ENCODE measurements at places on chromosomes 16 and 17.

GRCh38 chr17:63985387-63986140 lies 12.6 kb upstream of the PRR29 start:
- no peak for DNase-seq

DNA sequence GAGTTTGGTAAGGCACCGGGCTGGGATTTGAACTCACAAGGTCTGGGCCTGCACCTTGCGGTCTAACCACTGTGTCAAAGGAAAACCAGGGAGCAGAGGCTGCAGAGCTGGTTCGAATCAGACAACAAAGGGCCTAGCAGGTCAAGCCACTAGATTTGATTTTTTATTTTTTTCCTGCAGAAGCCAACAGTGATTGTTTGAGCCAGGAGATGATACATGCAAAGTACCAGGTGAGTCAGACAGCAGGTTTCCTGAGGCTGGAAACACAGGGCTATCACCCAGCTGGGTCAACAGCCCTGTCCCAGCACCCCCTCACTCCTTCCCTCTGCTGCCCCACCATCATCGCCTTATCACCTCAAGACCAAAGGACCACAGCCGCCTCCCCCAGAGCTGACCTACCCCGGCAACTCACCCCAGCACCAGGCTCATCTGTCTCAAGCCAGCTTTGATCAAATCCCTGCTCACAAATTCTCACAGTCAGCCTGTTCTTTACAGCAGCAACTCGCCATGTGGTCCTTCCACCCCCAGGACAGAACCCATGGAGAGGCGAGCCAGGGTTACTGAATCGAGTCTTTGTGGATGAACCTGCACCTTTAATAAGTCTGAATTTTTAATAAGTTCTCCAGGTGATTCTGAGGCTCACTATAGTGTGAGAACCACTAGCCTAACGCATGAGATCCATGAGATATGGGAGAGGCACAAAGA lies 13.0 kb upstream of the KRT19 start:
- DNase-seq: no peak

GRCh38 chr16:13552062-13552959 lies 367.6 kb upstream of the ERCC4 start:
- DNase-seq: no peak

DNA sequence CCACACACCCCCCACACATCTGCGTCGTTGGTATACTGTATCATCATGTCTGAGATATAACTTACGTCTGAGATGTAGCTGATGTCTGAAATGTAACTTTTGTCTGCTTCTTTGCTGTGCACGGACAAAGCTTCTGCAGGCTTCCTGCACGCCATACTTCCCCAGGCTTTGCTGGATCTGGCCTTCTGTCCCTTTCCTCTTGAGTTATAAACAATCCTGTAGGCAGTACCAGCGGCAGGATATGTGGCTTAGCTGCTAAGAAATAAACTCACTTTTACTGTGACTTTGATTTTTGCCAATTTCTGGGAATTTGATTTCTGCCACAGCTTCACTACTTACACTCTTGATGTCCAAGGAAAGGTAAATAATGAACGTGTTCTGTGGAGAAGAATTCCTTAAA lies 184.4 kb downstream of the RPTOR start:
- no peak for DNase-seq

DNA sequence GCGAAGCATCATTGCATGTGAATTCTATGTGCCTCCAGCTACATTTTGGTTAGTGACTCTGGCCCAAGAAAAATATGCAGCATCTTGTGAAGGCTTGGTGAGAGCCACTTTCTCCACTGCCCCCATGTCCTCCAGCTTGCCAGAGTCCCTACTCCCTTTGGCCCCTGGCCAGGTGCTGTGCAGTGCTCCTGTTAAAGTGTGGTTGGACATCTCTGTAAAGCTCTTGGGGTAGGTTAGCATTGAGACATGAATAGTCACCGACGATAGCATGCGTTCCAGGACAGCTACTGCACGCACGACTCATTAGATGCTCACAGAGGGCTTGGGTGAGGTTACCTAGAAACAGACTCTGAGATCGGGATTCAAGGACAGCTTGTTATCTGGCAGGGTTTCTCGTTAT lies 48.6 kb downstream of the FOXL1 start:
- no peak for DNase-seq

GRCh38 chr17:52181782-52182181 lies 23.3 kb upstream of the CA10 start:
- no peak for DNase-seq

DNA sequence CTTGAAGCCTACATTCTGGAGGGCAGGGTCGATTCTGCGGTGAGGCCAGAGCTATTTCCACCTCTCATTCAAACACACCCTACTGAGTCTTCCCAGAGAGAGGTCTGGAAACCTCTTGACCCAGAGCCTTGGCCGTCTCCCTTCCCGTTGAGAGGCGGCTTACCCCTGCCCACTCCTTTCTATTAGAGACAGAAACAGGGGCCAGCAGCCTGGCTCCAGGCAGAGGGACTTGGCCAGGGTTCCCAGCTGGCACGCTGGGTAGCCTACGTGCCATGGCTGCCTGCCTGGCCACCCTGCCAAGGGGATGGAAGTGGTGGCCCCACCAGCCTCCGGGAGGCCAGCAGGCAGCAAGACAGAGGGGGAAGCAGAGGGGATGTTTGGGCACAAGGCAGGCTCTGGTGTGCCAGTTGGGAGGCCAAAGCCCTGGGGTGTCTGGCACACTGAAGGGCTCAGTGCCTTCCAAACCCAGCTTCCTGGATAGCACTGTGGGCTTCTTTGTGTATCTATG lies 6.0 kb downstream of the STAC2 start:
- no peak for DNase-seq

DNA sequence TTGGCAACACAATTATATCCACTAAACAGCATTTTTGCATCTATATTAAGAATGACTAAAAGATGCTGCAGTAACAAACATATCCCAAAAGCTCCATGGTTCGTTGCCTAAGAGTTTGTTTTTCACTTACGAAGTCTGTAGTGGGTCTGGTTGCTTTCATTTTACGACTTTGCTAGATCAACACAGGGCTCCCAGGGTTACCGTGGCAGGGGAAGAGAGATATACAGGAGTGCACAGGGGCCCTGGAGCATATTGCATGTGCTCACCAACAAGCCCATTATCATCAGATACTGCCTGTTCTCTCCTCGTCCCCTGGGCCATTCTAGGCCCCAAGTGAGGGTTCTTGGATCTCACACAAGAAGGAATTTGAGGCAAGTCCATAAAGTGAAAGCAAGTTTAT lies 3.1 kb upstream of the MMP2 start:
- DNase-seq: no peak

- peak; percentile 5 for DNase-seq
Observed at GRCh38 chr16:57764341-57765159, 29.0 kb downstream of the KATNB1 start.
